ENCODE measurements at places on chromosomes 7 and 10.

GRCh38 chr7:14759785-14760184, 142.8 kb downstream of the DGKB start:
- DNase-seq, result no peak

- DNase-seq, result no peak
Observed at GRCh38 chr7:128855559-128855958, 7.1 kb upstream of the ATP6V1F start.

DNA sequence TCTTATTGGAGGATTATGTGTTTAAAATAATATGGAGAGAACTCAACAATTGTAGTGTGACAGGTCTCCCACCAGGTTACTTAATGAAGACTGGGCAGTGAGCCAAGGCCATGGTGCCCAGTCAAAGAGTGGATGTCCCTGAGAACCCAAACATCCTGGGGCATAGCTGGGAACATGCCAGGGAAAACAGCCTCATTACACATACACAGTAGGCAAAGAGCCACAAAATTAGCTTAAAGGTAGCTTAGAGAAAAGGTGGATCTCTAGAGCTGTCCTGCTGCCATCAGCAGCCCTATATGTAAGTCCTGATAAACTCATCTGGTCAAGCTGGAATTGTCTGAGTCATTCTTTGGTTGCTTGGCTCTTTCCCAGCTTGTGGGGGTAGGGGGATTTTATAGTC, 287.8 kb downstream of the PHF14 start:
- no peak for DNase-seq

GRCh38 chr7:53358269-53358668, 322.8 kb downstream of the POM121L12 start:
- DNase-seq, result no peak

GRCh38 chr10:72081210-72081609, 7.1 kb downstream of the SPOCK2 start:
- DNase-seq, result no peak

GRCh38 chr7:157831143-157831905, 494.5 kb downstream of the DNAJB6 start:
- DNase-seq, result no peak

DNA sequence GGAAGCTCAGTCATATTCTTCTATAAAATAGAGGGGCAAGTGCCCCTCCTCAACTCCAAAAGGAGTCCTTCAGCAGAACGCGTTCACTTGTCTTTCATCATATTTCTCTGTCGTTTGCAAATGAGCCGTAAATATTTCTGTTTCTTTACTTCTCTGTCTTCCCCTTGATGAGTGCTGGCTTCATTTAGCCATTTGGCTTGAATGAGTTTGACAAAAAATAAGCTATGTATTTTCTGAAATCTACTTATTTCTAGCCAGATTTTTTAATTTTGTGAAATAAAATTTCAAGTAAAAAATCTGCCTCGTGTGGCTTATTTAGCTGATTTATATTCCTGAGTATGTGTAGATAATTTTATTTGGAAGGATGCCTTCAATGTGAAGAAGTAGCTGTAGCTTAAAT, 170.8 kb upstream of the DGKB start:
- no peak for DNase-seq

- no peak for DNase-seq
Observed at GRCh38 chr7:18361756-18362155, 133.8 kb upstream of the HDAC9 start.

- peak; percentile 5 for DNase-seq
Observed at GRCh38 chr7:159015454-159016410, 128.9 kb downstream of the VIPR2 start.

GRCh38 chr10:663831-664251, 25.6 kb downstream of the DIP2C start:
- no peak for DNase-seq

DNA sequence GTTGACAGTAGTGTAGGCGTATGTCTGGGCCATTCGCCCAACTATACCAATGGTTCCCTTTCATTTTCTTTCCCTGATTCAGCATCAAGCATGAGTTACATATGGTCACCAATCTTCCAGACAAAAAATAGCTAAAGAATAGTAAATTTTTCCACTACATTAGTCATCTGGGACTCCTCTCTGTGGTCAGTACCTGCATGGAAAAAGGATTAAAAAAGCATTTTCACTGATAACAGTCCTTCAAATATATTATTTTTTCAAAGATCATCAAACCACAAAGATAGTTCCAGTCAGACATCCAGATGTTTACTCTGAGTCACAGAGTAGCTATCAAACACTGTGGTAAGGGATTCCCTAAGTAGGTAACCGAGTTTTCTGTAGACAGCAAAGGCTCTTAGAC, 302.6 kb upstream of the SEMA3D start:
- peak; percentile 83 for DNase-seq

DNA sequence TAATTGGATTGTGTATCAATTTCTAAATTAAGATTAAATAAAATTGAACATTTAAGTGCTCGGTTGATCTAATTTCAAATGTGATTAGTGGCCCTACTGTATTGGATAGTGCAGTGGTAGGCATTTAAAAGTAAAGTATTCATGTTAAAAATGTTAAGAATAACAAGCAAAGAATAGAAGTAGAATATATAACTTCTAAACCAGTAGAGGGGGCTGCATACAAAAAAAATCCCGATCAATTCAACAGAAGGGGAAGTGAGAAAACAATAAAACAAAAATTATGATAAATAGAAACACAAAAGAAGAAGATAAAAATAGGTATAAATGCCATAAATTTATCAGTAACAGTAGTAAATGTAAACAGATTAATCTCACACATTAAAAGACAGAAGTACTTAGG, 24.9 kb upstream of the WDFY4 start:
- DNase-seq, result no peak

GRCh38 chr10:218798-219197, 83.5 kb downstream of the ZMYND11 start:
- DNase-seq, result peak; percentile 59

DNA sequence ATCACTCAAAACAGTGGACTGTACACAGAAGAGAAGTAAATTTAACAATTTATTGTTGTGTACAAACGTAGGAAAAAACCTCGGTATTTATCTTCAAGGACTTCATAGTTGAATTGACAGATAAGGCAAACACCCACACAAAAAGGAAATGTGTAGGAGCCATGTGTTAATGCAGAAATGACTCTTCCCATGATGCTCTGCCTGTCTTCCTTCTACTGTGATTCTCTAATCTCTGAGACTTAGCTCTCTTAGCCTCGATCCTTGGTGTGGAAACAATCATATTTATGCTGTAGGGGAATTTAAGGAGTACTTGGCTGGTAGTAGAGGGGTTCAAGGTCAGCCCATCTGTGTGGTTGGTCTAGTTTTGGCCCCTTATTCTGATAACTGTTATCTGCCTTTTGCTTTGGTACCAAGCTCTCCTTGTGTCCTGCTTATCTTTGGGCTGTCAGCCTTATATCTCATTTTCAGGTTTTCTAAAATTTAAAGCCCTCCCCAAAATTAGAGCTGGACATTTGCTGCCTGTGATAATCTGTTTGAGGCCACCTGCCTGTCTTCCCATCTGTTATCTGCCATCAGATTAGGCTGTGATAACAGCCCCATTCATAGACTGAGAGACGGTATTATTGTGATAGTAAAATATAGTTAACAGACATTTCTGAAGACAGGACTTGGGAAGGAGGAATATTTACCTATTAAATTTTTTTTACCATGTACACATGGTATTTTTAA, 81.7 kb downstream of the GPR85 start:
- DNase-seq, result no peak

DNA sequence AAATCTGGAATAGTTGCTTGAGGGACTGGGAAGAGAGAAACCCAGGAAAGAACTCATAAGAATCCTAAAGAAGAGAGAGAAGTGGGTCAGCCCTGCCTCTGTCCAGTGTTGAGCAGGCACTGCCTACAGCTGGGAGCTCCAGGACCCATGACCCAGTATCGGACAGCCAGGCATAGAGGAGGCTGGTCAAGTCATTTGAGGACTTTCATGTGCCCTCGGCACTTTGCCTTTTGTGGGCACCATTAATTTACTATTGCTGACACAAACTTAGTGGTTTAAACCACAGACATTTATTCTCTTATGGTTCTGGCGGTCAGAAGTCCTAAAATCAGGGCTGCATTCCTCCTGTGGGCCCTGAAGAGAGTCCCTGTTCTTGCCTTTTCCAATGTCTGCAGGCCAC, 60.3 kb downstream of the CPXM2 start:
- DNase-seq, result no peak

GRCh38 chr7:20193242-20193777, 23.9 kb downstream of the MACC1 start:
- no peak for DNase-seq

- peak; percentile 70 for DNase-seq
Observed at GRCh38 chr10:27743877-27744801, 1.5 kb downstream of the MKX start.

DNA sequence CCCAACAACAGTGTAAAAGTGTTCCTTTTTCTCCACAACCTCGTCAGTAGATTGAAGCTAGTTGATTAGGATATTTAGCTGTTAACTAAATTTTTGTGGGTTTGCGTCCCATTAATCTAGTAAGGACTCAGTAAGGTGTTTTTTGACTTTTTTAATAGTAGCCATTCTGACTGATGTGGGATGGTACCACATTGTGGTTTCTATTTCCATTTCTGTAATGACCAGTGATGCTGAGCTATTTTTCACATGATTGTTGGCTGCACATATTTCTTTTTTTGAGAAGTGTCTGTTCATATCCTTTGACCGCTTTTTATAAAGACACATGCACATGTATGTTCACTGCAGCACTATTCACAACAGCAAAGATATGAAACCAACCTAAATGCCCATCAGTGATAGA, 5.6 kb upstream of the LRRN3 start:
- DNase-seq, result no peak

DNA sequence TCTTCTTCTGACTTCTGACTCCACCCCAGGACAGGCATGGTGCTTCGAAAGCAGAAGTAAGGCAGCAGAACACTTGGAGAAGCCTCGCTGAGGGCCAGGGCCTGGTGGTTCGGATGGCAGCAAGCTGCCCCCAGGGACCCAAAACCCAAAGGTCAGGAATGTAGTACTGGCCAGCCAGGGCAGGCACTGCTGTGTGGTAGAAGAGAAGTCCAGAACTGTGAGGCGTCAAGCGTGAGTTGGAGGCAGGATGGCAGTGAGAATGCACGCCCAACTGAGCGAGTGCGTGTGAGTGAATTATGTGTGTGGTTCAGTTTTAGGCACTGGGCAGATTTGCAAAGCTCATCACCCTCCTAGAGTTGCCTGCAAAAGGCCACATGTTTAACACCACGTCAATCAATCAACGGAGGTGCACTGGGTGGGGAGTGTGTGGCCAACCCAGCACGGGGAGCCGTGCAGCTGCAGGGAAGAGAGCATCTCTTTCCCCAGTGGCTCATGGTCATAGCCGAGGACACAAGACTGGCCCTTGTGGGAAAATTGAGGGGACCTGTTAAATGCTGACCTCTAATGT, 144.3 kb downstream of the KCNMA1 start:
- no peak for DNase-seq

GRCh38 chr7:97506728-97507127, 225.2 kb upstream of the TAC1 start:
- DNase-seq, result no peak

DNA sequence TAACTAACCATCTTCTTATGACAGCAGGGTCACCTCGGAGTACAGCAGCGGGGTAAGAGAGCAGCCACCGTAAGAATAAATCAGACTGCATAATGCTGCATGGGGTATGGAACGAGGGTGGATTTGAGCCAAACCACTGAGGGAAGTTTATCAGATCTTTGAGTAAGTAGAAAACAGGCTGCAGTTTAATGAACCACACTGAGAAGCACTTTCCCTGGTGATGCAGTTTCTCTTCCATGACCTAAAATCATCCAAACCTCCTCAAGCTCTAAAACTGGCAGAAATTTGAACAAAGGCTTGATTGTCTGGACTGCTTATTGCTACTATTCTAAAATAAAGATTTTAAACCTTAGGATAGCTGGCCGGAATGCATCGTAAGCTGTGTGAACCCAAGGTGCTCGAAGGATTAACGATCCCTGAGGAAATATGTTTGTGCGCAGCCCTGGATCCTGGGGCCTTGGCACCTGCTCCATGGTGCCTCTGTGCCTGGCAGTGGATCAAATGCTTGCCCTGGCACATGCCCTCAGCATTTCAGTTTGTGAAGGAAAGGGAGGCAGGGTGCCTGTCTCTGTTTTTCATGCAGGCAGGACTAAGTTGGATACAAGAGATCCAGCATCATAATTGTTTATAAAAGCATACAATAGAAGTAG, 322.7 kb downstream of the LHFPL3 start:
- DNase-seq, result no peak

DNA sequence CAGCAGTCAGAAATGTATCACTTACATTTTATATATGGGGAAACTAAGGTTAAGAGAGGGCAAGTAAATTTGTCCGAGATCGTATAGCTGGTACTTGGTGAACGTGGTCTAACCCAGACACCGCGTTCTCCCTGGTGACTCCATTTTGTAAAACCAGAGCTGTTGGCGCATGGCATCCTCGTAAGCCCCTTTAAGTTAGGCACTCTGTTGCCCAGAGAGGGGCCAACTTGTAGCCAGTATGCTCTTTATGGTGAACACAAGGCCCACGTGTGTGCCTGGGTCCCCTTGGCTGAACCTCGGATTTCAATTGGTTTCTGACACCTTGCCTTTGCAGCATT, 39.7 kb upstream of the ZNF518A start:
- no peak for DNase-seq

GRCh38 chr7:104196161-104196560, 11.7 kb downstream of the ORC5 start:
- DNase-seq, result peak; percentile 29

GRCh38 chr10:30778769-30779168, 149.2 kb upstream of the LYZL2 start:
- no peak for DNase-seq

DNA sequence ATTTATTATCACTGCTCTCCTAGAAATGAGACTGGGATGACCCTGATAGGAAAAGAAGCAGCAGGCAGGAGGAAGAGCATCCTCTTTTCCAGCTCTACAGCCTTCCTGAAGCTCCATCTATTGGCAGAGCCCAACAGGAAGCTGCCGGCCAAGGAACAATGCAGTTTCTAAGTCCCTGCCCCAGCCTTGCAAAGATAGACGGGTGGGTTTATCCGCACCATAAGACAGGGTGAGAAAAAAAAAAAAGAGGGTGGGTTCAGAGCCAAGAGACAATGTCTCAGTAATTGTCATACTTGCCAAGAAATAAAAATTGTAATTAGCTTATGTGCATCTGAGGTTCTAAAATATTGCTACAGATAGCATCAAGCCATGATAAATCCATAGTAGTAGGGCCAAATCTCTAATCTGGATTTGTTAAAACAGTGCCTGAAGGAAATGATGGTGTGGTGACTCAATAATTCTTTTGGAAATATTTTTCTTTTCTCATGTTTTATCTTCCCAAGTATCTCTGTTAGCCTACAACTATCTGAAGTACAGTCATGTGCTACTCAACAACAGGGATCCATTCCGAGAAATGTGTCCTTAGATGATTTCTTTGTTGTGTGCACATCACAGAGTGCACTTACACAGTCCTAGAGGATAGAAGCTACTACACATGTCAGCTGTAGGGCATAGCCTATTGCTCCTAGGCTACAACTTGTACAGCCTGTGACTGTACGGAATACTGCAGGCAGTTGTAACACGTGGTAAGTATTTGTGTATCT, 242.9 kb upstream of the CXCL12 start:
- peak; percentile 81 for DNase-seq

GRCh38 chr10:6751363-6751762, 171.3 kb upstream of the PRKCQ start:
- DNase-seq, result no peak

GRCh38 chr7:82810558-82811259, 352.0 kb downstream of the PCLO start:
- DNase-seq, result peak; percentile 90

GRCh38 chr10:21529032-21529910, 3.8 kb upstream of the SKIDA1 start:
- DNase-seq, result no peak

- no peak for DNase-seq
Observed at GRCh38 chr7:155226261-155227003, 71.2 kb upstream of the INSIG1 start.
